ENCODE measurements at places on chromosomes 5 and 9. TPM values are rescaled to one million over a fixed set of nuclear protein-coding genes. Genes with fewer than 3 reads are reported as not detected.

DNA sequence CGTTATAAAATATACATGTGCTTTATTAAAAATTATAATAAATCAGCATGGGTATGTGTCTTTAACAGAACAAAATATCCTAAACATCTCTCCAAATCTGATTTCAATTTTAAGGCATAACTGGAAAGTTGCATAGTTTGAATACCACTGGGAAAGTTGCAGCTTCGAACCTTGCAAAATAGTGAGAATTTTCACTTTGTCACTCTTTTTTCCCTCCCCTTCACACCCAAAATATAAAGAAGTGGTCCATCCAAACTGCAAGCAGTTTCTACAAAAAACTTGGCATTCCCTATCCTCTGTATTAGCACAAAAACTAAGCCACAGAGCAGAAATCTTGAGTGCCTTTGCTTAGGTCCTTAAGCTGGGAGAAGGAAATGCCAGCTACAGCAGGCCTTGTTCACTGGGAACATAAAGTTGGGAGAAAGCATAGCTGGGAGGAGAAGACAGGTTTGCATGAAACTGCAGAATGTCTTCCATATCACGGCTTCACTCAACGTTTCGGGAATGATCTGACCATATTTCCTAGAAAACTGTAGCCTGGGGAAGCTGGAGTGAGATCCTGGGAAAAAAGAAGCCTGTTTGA is 400.3 kb downstream of the EBF1 start:
- no peak for DNase-seq

PHF24 gene
- not detected for total RNA-seq

- no peak for DNase-seq
Measured at GRCh38 chr9:78103971-78104433, 72.4 kb upstream of the GNAQ start.

GRCh38 chr5:96140084-96140483 is 178.4 kb upstream of the ELL2 start:
- DNase-seq: no peak

DNA sequence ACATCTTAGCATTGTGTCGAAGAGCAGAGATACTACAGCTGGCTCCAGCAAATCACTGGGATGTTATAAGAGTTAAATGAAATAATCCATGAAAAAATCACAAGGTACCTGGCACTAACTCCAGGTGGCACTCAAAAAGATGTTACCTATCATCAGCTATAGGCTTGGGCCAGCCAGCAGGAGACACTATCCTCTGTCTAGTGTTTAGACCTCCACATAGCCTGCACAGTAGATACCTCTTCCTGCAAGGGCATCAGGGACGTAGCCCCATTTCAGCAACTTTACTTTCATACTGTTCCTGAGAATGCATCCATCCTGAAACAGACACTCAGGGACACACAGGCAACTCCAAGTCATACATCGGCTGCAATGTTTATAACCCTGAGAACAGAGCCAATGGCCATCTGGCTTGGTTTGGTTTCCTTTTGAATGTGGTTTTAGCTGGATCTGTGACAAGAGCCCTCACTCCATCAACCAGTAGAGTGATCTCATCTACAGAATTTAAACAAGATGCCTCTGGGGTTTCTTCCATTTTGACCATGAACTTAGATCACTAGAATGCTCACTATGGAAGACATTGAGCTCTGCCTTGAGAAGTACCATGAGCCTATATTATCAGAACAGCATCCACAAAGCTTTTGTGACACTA is 69.9 kb downstream of the TLE1 start:
- no peak for DNase-seq

EPB41L4A gene
- 17.9 TPM for total RNA-seq

DNA sequence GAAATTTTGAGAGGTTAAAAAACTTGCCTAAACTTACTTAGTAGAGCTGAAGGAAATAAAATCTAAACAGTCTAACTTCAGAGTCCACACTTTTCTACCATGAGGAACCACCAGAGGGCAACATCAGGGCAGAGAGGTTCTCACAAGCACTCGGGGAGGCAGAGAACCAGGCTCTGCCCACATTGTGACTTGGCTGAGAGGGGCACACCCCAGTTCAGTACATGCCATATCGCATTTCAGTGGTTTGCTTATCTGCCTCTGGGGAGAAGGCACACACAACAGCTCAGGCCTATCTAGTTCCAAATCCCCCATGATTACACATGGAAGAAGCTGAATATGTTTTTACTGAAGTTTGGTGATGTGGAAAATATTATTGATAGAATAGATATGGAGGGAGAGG is 49.2 kb downstream of the EQTN start:
- DNase-seq: no peak

GZMA gene
- total RNA-seq: not detected

DNA sequence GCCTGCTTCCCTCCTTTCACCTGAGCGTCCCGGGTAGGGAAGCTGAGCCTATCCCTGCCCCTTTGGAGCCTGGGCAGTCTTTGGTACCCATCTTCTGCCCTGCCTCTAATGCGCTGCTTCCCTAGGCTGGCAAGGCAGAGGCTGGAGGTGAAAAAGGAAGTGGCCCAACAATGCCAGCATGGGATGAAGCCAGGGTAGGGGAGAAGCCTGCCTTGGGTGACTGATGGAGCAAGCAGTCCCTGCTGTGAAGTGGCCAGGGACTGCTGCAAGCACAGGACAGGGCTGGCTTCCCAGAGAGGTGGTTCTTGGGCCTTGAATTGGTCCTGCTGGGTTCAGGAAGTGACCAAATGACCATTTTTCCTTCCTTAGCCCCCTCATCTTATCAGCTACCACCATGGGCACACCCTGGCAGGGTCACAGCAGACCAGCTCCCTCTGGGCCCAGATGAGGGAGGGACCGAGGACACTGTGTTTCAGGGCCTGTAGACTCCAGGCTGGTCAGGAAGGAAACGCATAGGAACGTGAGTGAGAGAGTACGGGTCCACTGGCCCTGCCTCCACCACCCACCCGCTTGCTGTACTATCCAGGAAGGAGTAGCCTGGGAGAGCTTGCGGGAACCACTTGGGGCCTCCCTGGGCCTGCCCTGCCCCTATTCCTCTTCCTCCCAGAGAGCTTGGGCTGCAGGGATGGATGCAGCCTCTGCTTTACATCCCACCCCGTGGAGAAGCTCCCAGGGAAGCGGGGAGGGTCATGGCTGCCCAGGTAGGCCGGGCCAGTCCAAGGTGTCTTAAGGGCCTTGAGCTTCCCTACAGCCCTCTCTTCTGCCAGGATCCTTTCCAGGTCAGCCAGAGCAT is 102.6 kb downstream of the DAB2IP start:
- no peak for DNase-seq

DNA sequence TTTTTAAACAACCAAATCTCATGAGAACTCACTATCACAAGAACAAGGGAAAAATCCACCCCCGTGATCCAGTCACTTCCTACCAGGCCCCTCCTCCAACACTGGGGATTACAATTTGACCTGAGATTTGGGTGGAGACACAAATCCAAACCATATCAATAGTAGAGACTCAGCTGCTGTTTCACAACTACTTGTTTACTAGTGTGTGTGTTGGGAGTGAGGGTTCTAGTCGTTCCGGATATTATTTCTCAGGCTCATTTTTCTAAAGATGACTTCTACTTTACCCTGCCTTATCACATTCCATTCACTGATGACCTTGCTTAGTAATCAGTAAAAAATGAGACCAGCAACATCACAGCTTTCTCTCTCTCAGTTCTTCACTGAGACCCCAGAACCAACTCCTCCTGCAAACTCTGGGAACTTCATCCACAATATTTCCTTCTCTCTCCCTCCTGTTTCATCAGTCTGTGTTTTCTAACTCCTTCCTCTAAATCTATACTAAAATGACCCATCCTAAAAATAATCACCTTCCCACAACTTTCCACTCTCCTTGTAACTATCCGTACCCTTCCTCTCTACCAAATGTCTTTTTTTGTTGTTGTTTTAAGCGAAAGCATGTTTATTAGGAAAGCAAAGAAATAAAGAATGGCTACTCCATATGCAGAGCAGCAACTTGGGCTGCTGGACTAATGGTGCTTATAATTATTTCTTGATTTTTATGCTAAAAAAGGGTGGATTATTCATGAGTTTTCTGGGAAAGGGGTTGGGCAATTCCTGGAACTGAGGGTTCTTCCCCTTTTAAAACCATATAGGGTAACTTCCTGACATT is 121.5 kb upstream of the SPRY4 start:
- DNase-seq: peak; percentile 63

LRRC8A gene
- total RNA-seq: 65.9 TPM

PCDHA9 gene
- 0.04 TPM for total RNA-seq

DNA sequence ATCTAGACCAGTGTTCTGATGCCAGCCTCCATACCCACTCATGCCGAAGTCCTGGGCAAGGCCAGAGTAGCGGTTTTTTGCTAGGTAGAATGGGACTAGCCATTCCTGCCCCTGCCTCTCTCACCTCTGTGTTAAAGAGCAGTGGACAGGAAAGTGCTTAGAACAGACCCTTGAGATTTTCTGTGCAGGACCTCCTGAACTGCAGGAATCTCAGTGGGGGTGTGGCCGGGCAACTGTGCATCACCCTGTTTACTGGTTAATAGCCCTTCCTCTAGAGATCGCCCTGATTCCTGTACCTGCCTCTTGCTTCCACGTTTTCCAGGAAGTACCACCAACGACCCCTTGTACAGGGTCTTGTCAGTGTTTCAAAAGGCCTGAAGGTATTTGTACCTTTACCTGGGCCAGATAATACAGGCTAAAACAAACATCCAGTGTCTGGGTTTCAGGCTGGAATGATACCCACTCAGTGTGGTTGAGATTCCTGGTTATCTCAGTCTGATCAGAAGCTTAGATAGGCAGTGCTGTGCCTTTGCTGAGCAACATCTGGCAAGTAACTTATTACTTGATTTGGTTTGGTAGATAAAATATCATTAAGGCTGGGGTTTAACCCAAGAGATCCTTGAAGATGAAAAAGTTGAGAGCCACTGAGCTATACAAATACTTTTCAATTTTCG is 65.9 kb downstream of the RGS3 start:
- no peak for DNase-seq

- DNase-seq: no peak
Measured at GRCh38 chr9:131419026-131419614, 25.2 kb downstream of the PRRC2B start.

GRCh38 chr5:141490771-141491170 is 1.9 kb downstream of the PCDHGC5 start:
- no peak for DNase-seq

TMC1 gene
- total RNA-seq: not detected

GRCh38 chr5:154528005-154528594 is 50.1 kb upstream of the HAND1 start:
- DNase-seq: no peak

DNA sequence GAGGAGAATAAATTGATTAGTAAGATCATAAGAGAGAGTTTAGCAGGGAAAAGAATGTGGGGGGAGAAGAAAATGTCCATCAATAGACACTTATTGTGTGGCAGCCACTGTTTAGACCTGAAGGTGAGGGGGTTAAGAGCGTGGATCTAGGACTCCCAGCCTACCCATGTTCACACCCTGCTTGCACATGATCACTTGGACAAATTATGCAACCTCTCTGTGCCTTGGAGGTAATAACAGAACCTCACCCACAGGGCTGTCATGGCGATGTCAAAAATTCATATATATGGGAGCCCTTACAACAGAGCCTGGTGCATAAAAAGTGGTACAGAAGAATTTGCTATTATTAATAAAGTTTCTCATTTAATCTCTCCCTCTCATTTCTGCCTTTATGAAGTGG is 86.0 kb upstream of the EQTN start:
- no peak for DNase-seq

DNA sequence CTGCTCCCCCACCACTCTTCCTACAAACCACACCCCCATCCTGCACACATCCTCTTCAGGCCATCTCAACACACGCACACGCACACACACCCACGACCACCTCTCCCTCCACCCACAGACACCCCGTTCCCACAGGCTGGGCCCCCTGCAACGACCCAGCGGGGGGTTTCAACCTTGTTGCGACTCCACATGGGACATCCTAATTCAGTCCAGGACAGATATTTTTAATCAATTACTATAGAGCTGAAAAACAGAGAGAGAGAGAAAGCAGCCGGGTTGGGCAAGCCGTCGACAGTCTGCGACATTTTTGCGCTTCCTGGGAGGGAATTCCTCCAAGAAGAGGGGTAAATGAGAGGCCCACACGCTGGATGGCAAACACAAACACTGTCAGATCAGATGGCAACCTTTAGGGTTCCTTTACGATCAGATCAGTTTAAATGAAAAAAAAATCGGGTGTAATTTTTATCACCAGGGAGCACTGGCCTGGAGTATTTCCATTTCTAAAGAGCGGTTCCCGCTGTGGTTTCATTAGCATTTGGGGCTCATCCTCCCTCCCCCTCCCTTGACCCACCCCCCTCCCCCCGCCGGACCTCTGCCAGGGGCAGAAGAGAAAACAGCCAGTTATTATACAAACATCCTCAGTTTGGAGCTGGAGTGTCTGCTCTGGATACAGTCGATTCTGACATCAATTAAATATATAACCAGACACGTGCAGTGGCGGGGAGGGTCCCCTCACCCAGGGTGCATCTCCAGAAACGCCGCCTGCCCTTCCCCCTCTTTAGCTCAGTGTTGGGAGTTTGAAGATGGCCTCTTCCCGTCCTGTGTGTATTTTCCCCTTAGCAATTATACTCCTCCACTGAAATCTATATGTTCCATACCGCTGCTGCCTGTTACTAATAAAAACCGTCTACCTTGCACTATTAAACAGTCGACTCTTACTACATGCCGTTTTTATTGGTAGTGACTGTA is 2.3 kb upstream of the IRX2 start:
- no peak for DNase-seq

- peak; percentile 63 for DNase-seq
Measured at GRCh38 chr9:97740848-97741821, 44.0 kb upstream of the XPA start.

TSSK1B gene
- total RNA-seq: not detected

DNA sequence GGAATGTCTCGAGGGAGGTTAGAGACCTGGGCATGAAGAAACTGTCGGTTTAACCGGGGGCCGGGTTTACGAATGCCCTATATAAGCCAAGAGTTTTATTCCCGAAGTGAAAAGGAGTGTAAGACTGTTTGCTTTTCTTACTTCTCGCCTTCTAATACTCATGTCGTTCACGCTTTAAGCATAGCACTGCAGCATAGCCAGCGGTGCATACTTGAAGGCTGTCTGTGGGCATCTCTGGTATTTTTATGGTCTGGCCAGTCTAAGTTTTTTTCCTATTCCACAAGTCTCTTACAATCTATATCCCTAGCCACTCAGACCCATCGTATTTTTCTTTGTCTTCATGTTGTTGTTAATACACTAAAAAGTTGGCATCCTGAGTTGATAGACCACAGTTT is 1.2 kb downstream of the UHRF2 start:
- DNase-seq: no peak

GRCh38 chr5:8491254-8491653 is 622.3 kb downstream of the MTRR start:
- DNase-seq: no peak

GRCh38 chr5:106801554-106801953 is 869.2 kb downstream of the EFNA5 start:
- DNase-seq: no peak

GRCh38 chr5:10469253-10470050 is 27.8 kb downstream of the ROPN1L start:
- DNase-seq: no peak

DNA sequence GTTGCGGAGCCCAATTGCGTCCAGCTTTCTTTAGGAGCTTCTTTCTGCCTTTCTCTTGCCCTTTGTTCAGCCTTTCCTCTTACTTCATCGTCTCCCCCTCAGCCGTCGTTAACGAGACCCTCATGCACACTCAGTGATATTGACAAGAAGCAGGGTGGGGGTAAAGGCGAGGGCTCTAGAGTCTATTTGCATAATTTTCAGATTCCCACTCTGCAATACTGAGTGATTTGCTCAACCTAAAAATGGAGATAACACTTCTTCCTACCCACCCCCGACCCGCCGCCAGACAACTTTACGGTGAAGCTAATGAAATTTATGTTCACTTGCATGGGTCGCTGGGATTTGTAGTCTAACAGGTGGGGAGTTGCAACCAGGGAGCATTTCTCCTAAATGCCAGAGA is 1.3 kb upstream of the TBC1D2 start:
- DNase-seq: peak; percentile 50
